ENCODE measurements at places on chromosomes 5 and 9.

DNA sequence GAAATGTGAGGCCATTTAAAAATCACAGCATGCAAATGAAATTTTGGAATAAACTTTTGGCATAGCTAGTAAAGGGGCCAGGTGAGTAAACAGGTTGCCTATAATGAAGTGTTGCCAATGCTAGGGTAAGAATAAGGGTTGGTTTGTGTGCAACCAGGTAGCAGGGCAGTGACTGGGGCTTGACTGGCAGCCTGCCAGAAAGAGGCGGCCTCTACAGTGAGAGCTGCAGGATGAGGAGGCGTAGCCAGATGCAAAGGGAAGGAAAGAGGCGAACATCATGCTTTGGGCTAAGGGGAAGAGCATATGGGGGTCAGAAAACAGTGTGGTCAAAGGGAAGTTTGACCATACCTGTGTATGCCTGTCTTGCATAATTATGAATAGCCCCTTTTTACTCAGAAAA, 70.6 kb downstream of the MAST4 start:
- DNase-seq, result no peak

- no peak for DNase-seq
Observed at GRCh38 chr9:12771891-12772290, 2.9 kb upstream of the LURAP1L start.

GRCh38 chr5:121949885-121950284, 11.9 kb upstream of the SRFBP1 start:
- no peak for DNase-seq

DNA sequence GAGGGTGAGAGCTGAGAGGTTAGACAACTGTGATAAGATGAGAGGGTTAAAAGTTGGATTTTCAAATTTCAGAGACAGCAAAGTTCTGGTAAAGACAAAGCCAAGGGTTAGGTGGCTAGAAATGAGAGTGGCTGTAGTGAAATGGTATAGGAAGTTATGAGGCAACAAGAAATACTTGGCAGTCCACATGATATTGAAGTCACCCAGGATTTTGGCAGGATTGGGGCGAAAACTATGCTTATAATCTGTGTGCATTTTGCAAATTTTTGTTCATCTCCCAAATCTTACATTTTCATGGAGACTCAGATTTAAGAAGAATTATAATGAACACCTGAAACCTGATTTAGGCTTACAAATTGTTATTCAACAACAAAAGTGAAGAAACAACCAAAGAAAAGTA, 35.6 kb downstream of the C9 start:
- no peak for DNase-seq

DNA sequence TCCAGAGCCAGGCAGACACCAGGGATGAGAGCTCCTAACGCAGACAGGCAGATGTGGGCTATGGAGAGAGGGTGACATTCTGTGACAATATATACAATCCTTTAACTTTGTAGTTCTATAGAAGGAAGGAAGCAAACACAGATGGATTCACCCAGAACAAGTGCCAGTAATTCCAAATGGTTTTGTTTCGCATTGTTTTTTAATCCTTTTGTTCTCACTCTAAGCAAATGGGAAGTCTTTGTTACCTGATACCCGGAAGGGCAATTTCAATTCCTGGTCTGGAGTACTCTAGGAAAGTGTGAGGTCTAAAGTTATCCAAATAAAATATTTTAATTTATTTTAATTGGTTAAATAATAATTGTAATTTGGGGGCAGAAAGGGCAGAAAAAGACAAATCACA, 2.5 kb downstream of the FRMD3 start:
- no peak for DNase-seq

- no peak for DNase-seq
Observed at GRCh38 chr5:25694801-25695200, 1050.0 kb upstream of the CDH10 start.
